ENCODE measurements at places on chromosomes 12 and 14.

DNA sequence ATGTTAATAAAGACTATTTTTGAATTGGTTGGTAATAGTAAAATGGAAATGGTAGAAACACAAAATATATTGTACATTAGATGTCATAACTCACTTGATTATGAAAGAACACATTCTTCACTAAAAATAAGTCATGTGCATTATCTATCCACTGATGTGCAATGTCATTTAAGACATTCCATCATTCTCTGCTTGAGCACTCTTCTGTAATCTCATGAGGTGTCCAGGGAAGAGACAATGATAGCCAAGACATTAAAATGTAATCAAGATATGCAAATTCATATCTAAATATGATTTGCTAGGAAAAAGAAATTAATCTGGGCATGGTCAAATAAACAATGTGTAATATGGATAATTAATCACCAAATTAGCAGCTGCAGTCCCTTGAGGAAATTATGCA is 422.5 kb downstream of the BTG1 start:
- DNase-seq, result no peak

DNA sequence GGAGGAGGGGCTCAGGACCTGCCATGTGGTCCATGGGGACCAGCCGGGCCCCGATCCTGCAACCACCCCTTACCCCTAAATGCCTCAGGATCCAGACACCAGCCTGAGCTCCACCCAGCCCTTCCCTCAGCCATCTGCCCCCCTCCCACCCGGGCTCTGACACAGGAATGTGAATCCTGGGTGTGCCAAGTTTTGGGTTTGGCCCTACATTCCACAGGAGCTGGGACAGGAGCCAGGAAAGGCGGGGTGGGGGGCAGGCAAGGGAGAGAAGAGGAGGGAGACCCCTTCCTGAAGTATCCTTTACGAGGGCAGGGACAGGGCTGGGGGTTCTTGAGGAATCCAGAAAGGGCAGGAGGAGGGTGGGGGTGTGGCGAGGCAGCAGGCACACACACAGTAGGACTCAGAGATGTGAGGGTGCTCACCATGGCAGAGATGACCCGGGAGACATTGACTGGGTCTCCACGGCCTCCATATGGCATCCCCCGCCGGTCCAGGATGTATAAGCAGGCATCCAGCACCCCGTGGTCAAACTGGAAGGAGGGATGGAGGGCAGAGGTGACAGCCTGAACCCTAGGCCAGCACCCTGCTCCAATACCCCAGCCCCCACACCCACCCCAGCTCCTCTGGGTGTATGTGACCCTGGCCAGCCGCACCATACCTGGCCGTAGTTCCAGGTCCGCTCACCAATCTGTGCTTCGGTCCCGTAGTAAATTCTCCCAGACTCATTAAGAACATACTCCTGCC is 3.5 kb downstream of the TGM1 start:
- no peak for DNase-seq

DNA sequence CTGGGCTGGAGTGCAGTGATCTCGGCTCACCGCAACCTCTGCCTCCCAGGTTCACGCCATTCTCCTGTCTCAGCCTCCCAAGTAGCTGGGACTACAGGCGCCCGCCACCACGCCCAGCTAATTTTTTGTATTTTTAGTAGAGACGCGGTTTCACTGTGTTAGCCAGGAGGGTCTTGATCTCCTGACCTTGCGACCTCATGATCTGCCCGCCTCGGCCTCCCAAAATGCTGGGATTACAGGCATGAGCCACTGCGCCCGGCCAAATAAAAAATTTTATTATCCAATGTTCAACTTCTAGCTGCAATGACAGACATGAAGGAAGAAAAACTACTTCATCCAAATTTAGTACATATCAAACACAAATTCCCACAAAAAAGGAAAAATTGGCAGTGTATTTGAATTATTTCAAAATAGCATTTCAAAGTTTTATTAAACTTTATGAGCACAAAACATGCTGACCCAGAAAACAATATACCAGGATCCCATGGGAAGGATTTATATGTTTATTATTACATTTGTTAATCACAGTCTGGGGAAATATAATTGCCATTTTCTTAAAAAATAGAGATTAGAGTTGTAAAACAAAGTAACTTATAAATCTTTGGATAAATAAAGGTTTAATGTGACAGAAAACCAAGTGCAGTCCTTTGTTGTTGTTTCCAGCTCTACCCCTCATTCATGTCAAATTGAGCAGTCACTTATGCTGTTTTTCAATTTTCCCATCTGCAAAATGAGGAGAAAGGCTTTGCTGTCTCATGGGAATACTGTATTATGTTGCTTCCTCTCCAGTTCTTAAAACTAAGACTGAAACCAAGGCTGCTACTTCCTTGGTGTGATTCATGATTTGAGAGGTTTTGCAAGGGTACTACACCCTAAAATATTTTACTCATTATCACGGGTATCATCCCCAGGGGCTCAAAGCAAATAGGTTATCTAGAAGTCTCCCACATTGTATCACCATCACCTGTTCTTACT is 155.2 kb upstream of the AVPR1A start:
- DNase-seq, result no peak

DNA sequence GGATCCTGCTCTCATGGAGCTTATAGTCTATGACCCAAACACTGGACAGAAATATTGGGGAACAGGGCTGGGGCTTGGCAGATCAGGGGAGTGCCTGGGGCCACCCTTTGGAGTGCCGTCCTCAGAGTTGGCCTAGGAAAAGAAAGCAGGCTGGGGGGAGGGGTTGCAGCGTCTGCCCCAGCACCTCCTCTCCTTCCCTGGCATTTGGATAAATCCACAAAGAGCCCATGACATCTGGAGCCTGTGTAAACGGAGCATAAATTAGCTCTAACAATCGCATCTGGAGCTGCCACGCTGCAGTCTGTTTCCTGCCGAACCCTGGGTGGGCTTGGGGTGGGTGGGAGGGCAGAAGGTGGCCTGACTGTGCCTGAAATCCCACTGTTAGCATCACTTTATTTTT is 63.8 kb downstream of the MVK start:
- DNase-seq, result no peak

DNA sequence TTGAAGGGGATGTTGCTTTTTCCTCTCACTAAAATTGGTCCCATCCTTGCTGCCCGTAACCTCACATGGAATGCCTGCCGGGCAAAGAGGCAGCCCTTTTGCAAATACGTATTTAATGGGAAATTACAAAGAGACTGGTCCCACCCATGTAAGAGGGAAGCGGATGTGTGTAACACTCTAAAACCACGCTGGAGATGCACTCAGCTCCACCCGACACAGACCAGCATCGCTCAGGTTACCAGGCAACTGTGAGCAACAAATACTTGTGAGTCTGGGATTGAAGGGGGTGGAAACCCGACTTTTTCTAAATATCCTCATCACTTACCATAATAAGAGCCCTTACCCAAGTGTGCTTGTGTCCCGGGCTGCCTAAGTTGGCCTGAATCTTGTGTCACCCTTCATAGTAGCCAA is 47.7 kb downstream of the ELK3 start:
- peak; percentile 42 for DNase-seq

GRCh38 chr14:60981633-60982455 is 799 bp downstream of the SLC38A6 start:
- DNase-seq, result no peak

GRCh38 chr12:67818459-67818903 is 169.9 kb downstream of the DYRK2 start:
- no peak for DNase-seq

GRCh38 chr14:69012256-69012953 is 33.3 kb upstream of the ACTN1 start:
- DNase-seq, result no peak

GRCh38 chr14:96424109-96424989 is 32.4 kb downstream of the AK7 start:
- peak; percentile 48 for DNase-seq

GRCh38 chr14:64704143-64704742 is at the start of gene PLEKHG3:
PLEKHG3 (plus strand) TSS chr14:64704424; CDS start chr14:64727632, 23,208 bp downstream.
- DNase-seq, result peak; percentile 90

GRCh38 chr12:27797301-27798025 is 17.4 kb upstream of the MANSC4 start:
- no peak for DNase-seq

- peak; percentile 54 for DNase-seq
Measured at GRCh38 chr12:119208626-119209061, 29.9 kb downstream of the HSPB8 start.

- DNase-seq, result no peak
Measured at GRCh38 chr12:3187846-3188770, 110.9 kb downstream of the TSPAN9 start.

DNA sequence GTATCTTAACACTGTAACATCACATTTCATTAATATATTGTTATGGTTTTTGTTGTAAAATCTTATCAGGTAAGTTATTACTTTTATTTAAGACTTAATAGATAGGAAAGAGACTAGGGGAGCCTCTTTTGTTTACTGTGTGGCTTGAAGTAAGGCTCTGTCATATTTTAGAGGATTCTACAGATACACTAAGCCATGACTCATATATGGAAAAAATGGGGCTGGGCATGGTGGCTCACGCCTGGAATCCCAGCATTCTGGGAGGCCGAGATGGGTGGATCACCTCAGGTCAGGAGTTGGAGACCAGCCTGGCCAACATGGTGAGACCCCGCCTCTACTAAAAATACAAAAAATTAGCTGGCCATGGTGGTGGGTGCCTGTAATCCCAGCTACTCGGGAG is 23.6 kb upstream of the NPFF start:
- DNase-seq, result no peak

- DNase-seq, result no peak
Measured at GRCh38 chr12:120483621-120484020, 12.3 kb upstream of the DYNLL1 start.

DNA sequence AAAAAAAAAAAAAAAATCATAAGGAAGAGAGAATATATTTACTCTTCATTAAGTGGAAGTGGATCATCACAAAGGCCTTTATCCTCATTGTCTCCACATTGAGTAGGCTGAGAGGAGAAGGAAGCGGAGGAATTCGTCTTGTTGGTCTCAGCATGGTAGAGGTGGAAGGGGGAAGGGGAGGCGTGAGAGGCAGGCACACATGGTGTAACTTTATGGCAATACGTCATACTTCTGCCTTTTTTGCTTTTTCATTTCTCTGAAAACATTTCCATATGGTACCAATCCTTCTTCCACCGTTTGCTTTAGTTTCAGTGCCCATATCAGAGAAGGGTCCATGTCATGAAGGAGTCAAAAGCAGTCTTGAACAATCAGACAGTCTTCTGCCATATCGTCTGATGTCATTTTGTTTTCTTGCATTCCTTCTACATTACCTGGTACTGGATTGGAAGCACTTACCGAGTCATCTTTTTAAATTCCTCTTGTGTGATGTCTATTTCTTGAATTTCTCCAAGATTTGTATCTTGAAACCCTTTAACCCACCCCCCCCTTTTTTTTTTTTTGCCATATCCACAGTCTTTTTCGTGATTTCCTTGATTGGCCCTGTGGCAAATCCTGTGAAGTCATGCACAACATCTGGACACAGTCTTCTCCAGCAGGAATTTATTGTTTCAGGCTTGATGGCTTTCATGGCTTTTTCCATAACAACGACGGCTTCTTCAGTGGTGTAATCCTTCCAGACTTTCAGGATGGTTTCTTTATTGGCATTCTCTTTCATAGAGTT is 8.9 kb downstream of the FUT8 start:
- DNase-seq, result no peak

DNA sequence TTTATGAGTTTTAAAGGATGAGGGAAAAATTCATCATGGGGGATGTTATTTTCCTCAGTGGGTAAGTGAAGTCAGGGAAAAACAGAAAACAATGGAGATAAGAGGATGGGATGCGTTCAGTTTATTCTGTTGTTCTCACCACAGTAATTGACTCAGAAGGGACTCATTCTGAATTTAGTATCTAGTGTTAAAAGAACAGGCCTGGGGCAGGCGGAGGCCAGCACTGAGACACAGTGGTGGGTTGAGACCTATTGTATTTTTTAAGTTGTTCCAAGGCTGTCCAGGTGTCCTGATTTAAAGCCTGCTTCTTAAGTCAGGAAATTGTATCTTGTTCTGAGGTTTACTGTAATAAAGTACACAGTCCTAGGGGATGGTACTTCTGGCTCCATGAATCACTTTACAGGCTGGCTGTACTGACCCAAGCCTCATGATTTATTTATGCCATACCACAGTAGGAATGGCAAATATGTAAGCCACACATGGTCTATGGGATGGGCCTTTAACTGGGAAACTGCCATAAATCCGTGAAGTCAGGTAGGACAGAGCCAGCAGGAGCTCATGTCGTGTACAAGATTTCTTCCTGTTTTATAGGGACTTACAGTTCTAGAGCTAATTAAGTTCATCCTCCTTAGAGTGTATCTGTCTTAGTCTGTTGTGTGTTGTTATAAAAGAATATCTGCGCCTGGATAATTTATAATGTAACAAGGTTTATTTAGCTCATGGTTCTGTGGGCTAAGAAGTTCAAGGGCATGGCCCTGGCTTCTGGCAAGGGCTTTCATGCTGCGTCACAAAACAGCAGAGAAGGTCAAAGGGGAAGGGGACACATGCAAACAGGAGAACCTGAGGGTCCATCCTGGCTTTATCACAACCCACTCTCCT is 244.1 kb downstream of the FBXL14 start:
- peak; percentile 44 for DNase-seq

DNA sequence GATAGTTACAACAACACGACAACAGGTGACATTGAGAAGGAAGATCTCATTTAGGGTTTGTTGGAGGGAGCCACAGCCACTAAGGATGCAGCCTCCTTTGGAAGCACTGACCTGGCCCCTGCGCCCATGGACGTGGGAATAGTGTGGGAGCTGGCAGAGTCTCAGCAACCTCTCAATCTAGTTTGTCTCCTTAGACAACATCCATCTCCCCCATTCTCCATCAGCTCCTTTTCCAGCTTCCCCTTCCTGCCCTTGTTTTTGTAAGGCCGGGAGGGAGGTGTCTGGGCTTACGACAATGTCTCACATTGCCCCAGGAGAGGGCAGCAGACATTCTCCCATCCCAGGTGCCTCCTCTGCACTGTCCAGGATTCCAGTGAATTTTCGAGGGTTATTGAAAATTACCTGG is 170.2 kb upstream of the PZP start:
- DNase-seq, result no peak

DNA sequence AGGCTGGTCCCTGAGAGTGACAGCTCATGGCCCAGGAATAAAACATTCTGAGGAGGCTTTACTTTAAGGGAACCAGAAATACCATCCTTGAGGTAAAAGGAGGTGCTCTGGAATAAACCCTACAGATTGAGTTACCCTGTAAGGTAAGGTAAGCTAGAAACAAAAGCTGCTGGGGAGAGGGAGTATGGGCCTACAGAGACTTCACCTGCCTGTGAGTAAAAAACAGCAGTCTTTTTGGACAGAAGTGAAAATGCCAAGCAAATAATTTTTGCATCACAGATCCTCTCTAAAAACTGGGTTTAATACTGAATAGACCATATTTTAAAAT is 41.2 kb downstream of the CORO1C start:
- no peak for DNase-seq

- DNase-seq, result peak; percentile 1
Measured at GRCh38 chr12:34402228-34402898, 380.1 kb downstream of the ALG10 start.

Measured in transverse colon (tissue), 4 donors.